Left colon (tissue), 2 donors: ENCODE measurements at places on chromosomes 5 and 9. TPM values are rescaled to one million over a fixed set of nuclear protein-coding genes. Genes with fewer than 3 reads are reported as not detected.
A peak's percentile ranks its signal among the peaks of the same experiment; 100 is the strongest.

The ANKRD34B gene
- not detected for total RNA-seq

The SPRY4 gene
- total RNA-seq = 9.7 TPM

The DRD1 gene
- 0.17 TPM for total RNA-seq

The PCSK1 gene
- 2.2 TPM for total RNA-seq

The TMEM174 gene
- not detected for total RNA-seq

The GPR21 gene
- total RNA-seq = 2.4 TPM

The ADRA1B gene
- total RNA-seq = 1.1 TPM

The FSTL4 gene
- total RNA-seq = 0.39 TPM

The ADRB2 gene
- 1.4 TPM for total RNA-seq

- no peak for DNase-seq
Measured at GRCh38 chr9:17330097-17330496, 195.3 kb downstream of the CNTLN start.

DNA sequence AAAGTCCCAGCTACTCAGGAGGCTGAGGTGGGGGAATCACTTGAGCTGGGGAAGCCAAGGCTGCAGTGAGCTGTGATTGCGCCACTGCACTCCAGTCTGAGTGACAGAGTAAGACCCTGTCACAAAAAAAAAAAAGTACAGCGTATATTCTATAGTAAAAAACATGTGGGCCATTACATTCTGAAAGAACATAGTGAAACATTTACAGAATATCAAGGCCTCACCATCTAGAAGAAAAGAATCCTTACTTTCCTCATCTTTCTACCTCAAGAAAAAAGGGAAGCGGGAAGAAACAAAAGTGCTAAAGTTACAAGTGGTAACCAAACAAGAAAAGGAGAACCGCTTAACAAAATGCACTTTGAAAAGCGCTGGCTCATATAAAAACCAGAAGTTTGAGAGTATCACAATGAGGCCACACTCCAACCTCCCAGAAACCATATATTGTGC lies 5.7 kb upstream of the SYK start:
- DNase-seq = no peak

DNA sequence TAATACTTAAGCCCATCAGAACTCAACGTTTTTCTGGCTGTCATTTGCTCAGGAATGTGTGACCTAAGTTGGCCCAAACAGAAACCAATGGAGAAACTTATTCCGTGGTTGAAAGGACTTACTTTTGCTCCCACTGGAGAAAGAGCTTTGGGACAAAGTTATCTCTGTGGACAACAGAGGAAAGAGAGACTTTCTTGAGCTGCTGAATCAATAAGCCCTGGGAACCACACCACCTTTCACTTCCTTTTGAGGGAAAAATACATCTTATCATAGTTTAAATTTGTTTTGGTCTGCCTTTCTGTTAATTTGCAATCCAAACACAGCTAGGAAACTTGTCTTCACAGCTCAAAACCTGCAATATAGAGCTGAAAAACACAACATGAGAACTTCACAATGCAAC lies 62.8 kb upstream of the VCAN start:
- DNase-seq = no peak

DNA sequence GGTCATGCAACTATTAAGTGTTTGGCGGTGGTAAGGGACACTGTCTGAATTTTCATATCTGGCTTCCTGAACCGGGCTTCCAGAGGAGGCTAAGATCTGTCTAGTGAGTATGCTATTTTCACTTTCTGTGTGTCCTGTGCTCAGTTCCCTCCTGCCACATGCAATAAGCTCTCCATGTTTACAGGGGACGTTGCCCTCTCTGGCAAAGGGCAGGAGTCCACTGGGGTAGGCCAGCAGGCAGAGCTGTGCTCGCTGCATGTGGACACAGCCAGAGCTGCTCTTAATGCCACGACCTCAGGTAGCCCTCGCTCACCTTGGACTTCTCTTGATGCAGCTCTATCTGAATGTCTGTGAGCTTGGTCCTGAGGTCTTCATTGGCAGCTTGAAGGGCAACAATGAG lies 111.2 kb downstream of the JAKMIP2 start:
- no peak for DNase-seq

DNA sequence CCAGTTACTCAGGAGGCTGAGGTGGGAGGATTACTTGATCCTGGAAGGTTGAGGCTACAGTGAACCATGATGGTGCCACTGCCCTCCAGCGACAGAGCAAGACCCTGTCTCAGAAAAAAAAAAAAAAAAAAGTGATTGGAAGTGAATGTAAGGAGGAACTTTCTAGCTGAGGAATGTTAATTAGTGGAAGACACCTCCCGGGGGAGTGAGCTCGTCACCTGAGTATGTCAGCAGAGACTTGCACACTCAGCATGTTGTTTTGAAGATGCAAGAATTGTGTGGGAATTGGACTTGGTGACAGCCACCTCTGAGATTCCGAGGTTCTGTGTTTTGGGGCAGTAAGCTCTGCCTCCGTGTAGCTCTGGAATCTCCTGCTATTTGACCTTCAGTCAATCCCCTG lies 3.6 kb downstream of the SYNPO start:
- DNase-seq = no peak

GRCh38 chr5:171825051-171825450 lies 39.4 kb downstream of the SMIM23 start:
- DNase-seq = no peak

DNA sequence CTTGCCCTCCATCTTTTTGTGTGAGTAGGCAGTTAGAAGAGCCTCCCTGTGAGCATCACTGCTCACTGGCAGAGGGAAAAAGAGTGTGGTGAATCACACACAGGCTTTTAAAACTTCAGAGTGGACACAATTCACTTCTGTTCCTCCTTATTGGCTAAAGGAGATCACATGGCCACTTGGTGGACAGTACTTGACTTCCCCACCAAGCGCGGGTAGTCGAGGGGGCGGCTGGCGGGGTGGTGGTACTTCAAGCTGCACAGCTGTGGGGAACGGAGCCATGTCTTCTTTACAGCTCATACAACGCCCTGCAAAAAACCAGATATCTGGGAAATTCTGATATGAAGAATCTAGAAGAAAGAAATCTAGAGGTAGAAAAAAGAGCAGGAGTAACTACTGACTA lies 95.4 kb downstream of the PAM start:
- no peak for DNase-seq

- DNase-seq = no peak
Measured at GRCh38 chr9:6973762-6974161, 216.0 kb downstream of the KDM4C start.

- no peak for DNase-seq
Measured at GRCh38 chr5:127911619-127912018, 171.9 kb upstream of the SLC12A2 start.

DNA sequence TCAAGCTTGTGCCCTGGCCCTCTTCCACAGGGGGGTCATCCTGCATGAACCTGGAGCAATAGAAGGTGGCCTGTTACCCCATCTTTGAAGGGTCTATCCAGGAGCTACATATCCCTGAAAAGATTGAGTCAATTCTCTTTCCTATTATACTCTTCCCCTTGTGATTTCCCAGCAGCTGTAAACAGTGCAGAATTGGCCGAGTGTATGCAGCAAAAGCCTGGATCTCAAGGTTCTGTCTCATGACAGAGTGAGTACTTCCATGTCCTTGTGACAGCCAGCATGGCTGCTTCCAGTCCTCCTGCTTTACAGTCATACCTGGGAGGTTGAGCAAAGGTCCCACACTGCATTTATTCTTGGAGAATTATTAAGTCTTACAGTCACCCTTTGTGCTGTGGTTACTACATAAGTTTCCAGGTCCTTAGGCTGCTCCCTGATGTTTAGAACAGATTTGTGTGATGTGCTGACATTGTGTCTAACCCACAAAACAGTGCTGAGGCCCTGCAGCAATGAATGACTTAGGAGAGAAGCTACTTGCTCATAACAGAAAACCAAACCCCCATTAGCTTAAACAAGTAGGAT lies 67.5 kb downstream of the NREP start:
- no peak for DNase-seq

DNA sequence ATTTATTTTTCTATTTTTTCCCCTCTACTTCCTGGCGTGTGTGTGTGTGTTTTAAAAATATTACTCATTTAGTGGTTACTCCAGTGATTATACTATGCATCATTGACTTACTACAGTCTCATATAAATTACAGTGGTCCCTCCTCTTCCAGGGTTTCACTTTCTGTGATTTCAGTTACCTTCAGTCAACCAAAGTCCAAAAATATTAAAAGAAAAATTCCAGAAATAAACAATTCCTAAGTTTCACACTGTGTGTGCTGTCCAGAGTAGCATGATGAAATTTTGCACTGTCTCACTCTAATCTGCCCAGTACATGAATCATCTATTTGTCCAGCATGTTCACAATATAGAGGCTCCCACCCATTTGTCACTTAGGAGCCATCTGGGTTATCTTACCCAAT lies 47.4 kb upstream of the CCDC112 start:
- no peak for DNase-seq

GRCh38 chr5:27814983-27815382 lies 776.6 kb upstream of the CDH9 start:
- no peak for DNase-seq

DNA sequence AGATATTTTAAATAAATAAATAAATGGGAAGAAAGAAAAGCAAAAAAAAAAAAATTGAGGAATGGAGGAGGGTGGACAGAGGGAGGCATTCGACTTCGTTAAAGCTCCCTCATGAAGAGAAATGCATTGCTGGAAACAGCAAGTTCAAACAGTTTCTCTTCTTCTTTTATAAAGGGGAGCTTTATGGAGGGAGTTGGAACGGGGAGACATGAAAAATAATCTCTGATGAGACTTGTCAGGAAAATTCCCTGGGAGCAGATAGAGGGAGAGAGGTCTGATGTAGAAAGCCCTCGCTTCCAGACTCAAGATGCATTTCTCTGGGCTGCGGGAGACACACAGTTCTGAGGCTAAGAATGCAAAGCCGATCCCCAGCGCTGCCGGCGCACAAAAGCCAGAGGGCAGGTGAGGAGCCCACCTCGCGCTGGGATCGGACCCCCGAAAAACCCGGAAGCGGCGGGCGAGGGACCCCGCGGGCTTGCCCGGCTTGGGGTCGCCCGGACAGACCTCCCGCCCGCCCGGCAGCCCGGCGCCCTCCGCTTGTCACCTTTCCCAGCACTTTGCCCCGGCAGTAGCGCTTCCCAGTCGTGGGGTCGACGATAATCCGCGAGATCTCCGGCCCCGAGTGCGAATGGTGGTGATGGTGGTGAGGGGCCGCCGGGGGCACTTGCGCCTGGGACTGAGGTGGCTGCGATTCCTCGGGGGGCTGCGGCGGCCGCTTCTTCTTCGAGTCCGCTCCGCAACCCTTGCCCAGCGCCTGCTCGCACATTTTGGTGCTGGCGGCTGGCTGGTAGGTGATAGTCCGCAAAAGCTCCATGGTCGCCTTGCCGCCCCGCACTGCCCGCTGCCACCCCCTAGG lies 512 bp downstream of the PLK2 start:
- DNase-seq = peak; percentile 28

DNA sequence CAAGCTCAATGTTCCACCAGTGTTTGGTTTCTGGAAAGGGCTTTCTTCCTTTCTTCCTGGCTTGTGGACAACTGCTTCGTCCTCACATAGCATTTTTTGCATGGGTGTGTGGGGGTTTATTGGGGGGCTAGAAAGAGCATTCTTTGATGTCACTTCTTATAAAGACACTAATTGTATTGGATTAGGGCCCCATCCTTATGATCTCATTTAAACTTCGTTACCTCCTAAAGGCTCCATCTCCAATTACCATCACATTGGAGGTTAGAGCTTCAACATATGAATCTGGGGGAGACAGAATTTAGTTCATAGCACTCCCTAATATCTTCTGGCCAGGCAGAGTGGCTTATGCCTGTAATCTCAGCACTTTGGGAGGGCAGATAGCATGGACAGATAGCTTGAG lies 6.1 kb upstream of the MACROH2A1 start:
- DNase-seq = no peak

DNA sequence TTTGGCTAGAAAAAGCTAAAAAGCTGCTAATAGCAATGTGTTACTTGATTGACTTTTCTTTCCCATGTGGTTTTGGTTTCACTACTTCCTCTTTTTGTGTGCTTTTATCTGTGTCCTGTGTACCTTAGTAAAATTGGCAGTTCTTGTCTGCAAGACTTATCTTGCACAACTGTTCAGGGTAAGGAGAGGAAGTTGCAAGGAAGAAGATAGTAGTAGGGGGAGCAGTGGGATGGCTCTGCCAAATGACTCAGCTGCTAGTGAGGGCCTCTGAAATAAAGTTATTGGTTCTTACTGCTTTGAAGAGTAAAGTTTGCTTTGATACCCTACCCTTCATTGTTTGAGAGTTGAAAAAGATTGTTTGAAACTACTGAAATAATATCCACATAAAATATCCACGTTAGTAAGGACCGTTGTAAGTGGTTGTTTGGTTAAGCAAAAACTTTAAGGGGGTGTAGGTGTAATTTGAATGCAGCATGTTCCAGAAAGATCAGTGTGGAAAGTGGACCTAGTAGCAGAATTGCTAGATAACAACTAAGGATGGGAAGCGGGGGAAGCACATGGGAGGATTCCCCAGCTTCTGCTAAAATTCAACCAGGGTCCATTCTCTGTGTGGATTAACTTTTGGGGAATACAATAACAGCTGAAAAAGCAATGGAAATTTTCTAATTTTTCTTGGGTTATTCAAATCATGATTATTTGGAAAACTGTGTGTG lies 123.5 kb downstream of the SCAMP1 start:
- DNase-seq = no peak

DNA sequence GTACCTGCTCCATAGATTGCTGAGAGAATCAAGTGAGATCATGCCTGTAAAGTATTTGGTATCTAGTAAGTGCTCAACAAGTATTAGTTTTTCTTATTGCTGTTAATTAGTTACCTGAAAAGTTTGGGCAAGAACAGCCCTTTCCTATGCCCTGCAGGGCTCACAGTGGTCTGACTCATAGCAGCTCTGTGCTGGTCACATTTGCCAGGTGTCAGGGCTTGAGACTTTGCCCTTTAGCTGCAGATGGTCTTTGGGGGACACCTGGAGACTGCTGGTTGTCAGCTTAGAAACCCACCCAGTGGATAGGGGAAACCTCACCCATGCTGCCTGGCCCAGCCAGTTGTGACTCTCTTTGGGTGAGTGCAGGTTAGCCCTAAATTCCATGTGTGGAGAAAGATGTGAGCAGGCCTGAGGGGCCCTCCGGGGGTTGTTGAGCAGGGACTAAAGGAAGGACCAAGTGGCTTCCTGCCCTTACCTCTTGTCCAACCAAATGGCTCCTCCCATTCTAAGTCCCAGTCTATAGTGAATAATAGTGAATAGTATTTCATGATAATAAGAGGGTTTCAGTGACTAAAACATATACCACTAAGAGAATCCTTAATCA lies 9.0 kb downstream of the COL27A1 start:
- DNase-seq = no peak

- DNase-seq = no peak
Measured at GRCh38 chr5:96733771-96734500, 71.8 kb downstream of the CAST start.

DNA sequence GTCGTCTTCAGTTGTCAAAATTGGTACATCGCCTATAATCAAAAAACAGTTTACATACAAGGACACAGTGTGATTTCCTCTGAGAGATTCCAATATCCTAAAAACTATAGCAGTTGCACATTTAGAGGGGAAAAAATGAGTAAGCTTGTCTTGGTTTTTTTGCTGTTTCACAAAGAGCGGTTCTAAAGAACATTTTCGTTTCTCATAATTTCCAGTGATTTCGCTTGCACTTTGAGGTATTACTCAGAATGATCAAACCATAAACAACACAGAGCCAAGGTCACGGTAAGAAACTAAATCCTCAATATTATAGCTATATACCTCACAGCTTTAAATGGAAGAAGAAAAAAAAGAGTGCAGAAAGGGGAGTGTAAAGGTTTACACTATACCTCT lies 861 bp downstream of the MTX3 start:
- no peak for DNase-seq
